Stimulated activated CD4-positive, alpha-beta T cell treated with anti-CD3 and anti-CD28 coated beads, TNF-alpha, amount 100 ng/mL, for 24 hours (primary cell): ENCODE measurements at places on chromosomes 11 and 22.

- no peak for DNase-seq
Observed at GRCh38 chr22:43100225-43100624, 10.3 kb upstream of the BIK start.

DNA sequence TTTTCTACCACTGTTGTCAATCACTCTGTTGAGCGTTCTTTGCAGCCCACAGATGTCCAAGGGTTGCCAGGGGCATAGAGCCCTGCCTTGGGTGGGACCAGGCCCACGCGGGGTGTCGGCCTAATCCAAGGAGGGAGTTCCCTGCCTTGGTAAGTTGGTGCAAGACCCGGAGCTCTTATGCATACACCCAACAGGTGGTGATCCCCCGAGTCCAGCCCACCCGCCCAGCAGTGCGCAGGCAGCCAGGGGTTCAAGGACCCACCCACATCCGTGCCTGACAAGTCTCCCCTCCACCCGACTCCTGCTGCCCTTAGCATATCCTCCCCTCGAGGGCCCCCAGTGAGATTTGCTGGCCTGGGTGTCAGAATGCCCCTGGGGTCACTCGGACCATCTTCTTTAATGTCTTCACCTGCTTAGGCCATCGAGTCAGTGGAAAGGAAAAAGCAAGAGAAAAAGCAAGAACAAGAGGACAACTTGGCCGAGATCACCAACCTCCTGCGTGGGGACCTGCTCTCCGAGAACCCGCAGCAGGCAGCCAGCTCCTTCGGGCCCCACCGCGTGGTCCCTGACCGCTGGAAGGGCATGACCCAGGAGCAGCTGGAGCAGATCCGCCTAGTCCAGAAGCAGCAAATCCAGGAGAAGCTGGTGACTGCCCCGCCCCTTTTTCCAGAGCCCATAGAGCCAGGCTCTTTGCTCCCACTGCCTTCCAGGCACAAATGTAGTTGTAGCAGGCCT, 12.2 kb downstream of the RIBC2 start:
- no peak for DNase-seq

GRCh38 chr11:36363361-36364268, 67.5 kb downstream of the PRR5L start:
- no peak for DNase-seq

DNA sequence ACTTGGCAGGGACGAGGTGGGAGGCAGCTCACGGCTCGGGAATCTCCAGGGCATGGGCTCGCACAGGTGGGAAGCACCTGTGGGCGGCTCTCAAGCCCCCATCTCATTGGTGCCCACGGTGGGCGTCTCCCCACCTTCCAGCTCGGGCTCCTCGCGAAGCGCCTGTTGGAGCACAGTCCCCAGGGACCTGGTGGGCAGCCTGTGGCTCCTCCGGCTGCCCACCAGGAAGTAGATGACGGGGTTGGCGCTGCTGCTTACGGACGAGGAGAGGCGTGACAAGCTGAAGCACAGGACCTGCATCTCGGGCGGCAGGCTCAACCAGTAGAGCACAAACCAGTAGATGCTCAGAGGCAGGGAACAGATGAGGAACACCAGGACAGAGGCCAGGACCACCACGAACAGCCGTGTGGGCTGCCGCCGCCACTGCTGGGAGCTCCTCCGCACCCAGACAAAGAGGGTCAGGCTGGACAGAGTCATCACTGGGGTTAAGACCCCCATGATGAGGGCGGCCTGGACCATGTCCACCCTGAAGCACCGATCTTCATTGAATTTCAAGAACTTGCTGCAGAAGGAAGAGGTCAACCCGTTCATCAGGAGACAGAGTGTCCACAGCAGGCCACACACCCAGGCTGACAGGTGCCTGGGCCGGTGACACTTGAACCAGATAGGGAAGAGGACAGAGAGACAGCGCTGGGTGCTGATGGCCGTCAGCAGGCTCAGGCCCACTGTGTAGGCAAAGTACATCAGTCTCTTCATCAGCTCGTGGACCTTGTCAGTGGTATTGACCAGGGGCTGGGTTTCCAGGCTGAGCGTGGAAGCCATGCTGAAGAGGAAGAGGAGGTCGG, 633 bp downstream of the MRGPRD start:
- no peak for DNase-seq

DNA sequence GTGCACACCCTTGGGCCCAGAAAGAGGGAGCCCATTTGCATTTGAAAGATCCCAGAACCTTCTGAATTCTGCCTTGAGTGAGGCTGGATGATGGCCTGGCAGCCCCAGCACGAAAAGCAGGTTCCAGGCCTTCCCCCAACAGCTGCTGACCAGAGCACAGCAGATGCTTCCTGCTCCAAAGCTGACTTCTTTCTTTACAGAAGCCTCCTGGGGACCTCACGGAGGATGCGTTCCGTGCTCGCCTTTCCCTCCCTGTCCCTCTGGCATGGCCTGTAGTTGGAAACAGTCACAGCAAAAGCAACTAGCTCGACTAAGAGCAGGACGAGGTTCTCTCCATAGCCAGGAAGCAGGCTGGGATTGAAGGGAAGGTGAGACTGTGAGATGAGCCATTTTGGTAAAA, 107.7 kb upstream of the B3GAT1 start:
- no peak for DNase-seq

GRCh38 chr11:57453543-57454177, 6.7 kb upstream of the RTN4RL2 start:
- DNase-seq, result no peak

GRCh38 chr11:70651031-70651430, 252.7 kb downstream of the CTTN start:
- no peak for DNase-seq

- peak; percentile 45 for DNase-seq
Observed at GRCh38 chr22:19576460-19577421, 52.5 kb upstream of the CLDN5 start.

GRCh38 chr11:16912692-16913111, 101.5 kb downstream of the PLEKHA7 start:
- DNase-seq, result no peak

GRCh38 chr11:14578541-14578956, 58.4 kb upstream of the PSMA1 start:
- peak; percentile 43 for DNase-seq

DNA sequence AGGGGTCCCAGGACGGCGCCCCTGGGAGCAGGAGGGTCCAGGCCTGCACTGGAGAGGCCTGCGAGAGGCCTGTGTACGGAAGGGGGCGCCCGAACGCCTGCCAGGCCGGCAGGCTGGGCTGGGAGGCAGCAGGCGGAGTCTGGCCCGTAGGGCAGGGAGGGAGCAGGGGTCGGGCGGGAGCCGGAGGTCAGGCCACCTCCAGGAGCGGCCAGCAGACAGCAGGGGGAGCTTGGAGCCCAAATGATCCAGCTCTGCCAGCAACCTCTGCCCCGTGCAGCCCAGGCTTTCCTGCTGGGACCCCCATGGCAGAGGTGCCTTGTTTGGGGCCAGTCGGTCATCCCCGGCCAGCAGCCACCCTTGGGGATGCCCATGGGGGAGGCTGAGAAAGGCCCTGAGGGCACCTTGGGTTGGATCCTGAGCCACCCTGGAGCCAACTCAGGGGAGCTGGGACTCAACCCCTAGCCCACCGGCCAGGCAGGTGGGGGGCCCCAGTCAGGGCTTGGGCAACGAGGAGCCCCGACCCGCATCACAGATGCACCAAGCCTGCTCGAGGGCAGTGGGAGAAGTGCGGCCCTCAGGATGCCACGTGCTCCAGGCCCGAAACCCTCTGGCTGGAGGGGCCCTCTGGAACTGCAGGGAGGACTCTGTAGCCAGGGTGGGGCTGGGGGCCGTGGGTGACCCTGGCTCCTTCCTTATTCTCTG, 9.6 kb upstream of the SYT8 start:
- DNase-seq, result peak; percentile 17

GRCh38 chr11:71301046-71301857, 48.9 kb upstream of the SHANK2 start:
- no peak for DNase-seq

DNA sequence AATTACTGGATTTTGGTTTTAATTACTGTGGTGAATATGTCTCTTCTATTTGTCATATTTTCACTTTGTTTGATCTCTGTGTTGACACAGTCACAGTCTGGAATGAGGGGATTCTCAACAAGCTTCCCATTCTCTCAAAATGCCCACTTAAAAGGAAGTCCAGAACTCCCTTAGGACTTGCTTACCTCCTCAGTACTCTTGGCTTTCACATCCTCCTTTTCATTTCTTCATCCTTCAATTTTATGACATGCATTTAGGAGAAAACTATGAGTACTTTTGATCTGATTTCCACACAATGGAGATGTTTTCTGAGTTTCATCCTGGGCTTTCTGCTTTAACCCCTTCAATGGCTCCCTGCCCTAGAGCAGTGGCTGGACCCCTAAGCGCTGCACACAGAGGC, 49.3 kb upstream of the FLI1 start:
- DNase-seq, result no peak

DNA sequence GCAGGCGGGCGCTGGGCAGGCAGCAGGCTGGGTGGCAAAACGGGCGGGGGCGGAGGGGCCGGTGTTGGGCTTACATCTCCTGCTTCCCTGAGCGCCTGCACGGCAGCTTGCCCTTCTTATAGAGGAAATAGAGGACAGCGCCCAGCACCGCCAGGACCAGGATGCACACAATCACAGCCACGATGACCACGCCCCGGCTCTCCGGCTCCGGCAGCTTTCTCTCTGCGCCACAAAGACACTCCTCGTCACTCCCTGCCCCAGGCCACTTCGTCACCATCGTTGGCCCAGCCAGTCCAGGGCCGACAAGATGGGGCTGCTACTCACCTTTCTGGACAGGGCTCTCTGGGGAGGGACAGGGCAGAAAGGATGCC, 6.3 kb downstream of the MCAM start:
- DNase-seq, result no peak

- no peak for DNase-seq
Observed at GRCh38 chr22:37487571-37487970, 1.4 kb upstream of the MFNG start.

GRCh38 chr22:19490628-19491230, 11.0 kb downstream of the CDC45 start:
- no peak for DNase-seq

GRCh38 chr22:20080776-20081654, 974 bp downstream of the DGCR8 start:
- DNase-seq, result no peak

DNA sequence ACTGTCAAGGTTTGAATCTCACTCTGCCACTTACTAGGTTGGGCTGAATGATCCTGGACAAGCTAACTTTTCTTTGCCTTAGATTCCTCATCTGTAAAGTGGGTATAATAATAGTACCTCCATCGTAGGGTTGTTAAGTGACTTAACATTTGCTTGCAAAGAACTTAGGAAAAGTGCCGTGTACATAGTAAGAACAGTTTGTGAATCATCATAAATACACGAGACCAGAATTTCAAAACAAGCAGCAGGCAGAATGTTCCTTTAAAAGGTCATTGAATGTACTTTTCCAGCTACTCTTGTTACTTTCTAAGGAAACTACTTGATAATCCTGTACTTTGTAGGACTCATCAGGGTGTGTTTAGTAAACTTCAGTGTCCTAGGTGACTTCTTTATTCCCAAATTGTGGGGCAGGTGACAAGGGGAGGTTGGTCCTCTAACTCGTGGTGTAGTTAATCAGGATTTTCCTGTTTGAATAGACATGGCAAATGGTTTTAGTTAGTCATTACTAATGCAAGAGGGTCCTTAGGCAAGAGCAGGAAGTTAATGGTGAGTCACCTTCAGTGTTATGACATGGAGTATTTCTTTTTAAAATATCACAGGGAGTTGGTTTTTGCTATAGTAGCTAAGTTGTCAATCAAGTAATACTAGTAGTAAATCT, 67.9 kb downstream of the YAP1 start:
- DNase-seq, result no peak

GRCh38 chr11:34625576-34625975, 4.7 kb downstream of the EHF start:
- DNase-seq, result no peak

- no peak for DNase-seq
Observed at GRCh38 chr11:32343325-32344008, 91.9 kb downstream of the WT1 start.

DNA sequence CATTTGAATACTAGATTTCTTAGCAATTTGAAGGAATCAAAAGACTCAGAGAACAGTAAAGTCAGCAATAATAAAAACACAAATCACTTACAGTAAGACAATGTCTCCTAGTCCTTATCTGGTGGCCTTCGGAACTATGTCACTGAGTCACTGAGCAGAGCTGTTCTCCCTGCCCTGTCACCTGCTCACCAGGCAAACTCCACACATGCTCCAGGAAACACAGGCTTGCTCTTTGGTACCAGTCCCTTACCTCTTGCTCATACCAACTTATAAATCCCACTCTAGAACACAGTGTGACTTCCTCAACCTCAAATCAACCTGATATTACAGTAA, 81.1 kb upstream of the CHRM4 start:
- no peak for DNase-seq

DNA sequence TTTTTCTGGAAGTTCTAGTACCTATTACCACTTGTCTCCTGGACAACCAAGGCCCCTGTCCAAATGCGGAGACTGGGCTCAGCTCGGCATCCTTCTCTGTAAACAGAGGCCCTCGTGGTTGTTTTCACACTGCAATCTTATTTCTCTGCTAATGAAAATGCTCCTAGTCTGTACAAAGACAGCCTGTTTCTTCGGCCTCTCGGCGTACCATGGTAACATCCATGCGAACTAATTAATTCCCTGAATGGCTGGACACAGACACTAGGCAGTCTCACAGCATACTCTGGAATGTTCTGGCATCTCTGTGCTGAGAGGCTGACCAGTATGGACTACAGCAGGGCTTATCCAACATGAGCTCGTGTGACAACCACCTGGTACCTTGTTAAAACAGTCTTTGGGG, 5.7 kb downstream of the POLR3H start:
- DNase-seq, result no peak

GRCh38 chr22:19488285-19488684, 8.6 kb downstream of the CDC45 start:
- DNase-seq, result no peak

GRCh38 chr22:23031381-23031780, 38.9 kb upstream of the GNAZ start:
- DNase-seq, result no peak

- DNase-seq, result no peak
Observed at GRCh38 chr11:69617682-69618081, 23.3 kb upstream of the CCND1 start.

GRCh38 chr11:77287615-77288273, 13.7 kb downstream of the GDPD4 start:
- no peak for DNase-seq

DNA sequence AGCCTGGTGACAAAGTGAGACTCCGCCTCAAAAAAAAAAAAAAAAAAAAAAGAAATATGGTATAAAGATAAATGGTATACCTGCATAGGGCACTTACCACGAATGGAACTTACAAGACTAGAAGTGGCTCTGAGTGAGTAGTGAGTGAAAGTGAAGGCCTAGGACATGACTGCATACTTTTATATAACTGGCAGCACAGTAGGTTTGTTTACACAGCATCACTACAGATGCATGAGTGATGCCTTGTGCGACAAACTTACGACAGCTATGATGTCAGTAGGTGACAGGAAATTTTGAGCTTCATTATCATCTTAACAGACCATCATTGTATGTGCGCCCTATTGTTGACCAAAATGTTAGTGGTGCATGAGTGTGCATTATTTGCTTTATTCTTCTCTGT, 17.7 kb downstream of the XRCC6 start:
- DNase-seq, result no peak

GRCh38 chr11:71450939-71451338, 2.1 kb upstream of the NADSYN1 start:
- DNase-seq, result no peak

- no peak for DNase-seq
Observed at GRCh38 chr11:1207401-1208143, 15.3 kb upstream of the MUC5B start.
